ENCODE measurements at places on chromosomes 16 and 17.

GRCh38 chr17:55672585-55673501, 49.8 kb downstream of the TMEM100 start:
- no peak for DNase-seq

DNA sequence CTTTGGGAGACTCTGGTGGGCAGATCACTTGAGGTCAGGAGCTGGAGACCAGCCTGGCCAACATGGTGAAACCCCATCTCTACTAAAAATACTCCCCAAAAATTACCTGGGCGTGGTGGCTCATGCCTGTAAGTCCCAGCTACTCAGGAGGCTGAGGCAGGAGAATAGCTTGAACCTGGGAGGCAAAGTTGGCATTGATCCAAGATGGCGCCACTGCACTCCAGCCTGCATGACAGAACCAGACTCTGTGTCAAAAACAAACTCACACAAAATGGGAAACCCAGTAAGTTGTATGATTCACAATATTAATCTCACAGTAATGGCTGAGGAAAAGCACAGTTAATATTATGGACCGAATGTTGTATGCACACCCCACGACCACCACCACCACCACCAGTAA, 24.3 kb downstream of the WSB1 start:
- DNase-seq, result no peak

DNA sequence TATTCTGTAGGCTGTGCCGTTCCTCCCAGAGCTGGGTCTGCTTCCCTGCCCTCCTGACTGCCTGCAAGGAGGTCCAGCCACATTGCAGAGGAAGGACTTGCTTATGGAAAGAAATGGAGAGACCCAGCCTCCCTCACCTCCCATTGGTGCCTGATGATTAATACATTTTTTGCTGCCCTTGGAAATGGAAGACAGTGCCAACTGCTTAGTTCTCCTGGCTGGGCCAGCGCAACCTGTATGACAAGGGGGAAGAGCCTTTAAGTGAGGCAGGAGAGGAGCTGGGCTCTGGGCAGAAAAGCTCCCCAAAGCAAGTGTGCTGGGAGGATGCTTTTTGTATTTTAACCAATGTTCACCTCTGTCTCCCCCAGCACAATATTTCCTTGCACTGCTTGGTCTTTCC, 238.5 kb downstream of the SOX9 start:
- DNase-seq, result no peak

- DNase-seq, result no peak
Observed at GRCh38 chr17:6893382-6894205, 62.1 kb upstream of the TEKT1 start.
